ENCODE measurements at places on chromosomes 2 and 18.

GRCh38 chr2:30866974-30867373 is 59.7 kb upstream of the CAPN13 start:
- DNase-seq: no peak

DNA sequence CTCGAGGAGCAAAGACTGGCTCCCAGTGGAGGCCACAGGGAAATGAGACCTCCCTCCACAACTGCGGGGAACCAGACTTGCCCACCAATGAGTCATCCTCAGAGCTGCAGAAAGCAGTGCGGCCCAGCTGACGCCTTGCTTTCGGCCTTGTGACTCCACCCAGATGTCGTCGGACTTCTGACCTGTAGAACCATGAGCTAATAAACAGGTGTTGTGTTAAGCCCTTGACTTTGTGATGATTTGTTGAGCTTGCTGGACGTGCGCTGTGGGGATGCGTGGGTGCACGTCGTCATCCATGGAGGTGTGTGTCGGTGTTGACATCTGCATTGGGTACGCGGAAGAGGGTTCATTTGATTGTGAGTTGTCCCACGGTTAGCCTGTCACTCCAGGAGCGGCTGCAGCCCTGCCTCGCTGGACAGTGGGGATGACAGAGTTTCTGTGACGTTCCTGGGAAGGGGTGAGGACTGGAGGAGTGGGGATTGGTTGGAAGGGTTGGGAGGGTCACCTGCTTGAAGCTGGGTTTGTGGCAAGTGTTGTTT is 154.1 kb downstream of the SH3BP4 start:
- no peak for DNase-seq

DNA sequence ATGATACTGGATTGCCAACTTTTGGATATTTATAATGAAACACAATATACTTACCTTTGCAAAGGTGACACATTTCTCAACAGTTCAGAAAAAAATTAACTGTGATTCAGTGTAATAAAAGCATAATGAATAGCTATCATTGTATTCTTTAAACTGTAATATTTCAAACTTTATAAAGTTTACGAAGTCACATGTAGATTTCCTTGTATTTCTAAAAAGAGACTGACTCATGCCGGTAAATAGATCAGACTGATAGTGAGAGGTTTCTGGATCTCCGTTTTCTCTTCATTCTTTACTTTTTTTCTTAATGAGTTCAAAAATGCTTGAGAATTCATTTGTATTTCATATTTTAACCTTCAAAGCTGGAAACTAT is 70.1 kb downstream of the EML4 start:
- no peak for DNase-seq

DNA sequence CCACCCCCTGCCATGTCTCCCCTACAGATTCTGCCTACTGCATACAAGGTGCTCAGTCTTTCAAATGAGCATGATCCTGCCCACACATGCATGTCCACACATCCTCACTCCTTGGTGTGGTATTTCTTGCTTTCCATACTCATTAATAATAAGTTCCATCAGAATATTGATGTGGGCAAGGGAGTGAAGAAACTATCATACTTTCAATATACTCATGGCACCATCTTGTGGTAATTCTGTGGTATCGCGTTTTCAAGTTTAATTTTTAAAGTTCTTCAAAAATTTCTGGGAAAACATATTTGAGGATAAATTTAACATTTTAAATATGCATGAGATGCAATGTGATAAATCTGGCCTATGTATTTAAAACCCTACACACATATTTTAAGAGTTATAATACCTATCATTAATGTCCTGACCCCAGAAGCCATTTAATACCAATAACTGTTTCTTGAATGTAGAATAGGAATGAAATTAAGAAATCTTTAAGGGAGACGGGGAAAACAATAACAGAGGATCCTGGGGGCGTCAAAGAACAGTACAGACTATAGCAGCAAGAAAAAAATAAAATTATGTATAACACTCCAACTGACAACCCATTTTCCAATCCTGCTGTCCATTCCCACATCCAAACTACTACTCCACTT is 110.1 kb downstream of the ZNF385B start:
- DNase-seq: no peak

DNA sequence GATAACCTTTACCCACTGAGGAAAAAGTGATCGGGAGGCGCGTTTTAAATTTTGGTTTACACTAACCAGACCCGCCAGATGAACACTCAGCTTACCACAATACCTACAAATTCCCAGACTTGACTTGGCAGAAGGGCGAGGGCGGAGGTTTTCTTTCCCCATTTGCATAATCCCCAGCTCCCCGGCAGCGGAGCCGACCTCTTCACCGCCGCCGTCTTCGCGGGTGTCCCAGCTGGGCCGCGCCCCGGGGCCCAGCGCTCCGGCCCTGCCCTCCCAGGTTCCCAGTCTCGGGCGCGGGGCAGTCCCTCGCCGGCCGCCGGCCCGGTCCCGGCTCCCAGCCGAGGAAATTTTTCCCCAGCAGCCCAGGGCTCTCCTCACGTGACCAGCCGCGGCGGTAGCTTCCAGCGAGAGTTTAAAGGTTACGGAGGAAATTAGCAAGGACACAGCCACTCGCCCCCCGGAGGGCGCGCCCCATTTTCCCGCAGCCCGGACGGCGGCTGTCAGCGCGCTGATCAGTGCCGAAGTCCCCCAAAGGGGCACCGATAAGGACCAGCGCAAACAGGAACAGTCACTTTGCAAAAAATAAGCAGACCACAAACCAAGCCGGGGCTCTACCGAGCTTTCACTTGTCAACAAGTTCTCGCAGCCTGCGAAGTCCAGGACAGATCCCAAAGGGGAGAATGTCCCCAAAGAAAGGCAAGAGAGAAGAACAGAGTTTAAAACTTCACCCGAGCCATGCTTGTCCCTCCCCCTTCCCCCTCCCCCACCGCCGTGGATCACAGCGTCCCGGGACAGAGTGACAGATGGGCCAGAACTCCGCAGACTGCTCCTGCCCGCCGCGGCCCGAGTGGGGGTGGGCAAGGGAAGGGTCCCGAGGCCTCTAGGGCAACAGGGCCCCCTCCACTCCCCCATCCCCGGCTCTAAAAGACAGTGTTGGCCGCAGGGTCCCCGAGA is 1.3 kb upstream of the PRKCE start:
- DNase-seq: peak; percentile 59

DNA sequence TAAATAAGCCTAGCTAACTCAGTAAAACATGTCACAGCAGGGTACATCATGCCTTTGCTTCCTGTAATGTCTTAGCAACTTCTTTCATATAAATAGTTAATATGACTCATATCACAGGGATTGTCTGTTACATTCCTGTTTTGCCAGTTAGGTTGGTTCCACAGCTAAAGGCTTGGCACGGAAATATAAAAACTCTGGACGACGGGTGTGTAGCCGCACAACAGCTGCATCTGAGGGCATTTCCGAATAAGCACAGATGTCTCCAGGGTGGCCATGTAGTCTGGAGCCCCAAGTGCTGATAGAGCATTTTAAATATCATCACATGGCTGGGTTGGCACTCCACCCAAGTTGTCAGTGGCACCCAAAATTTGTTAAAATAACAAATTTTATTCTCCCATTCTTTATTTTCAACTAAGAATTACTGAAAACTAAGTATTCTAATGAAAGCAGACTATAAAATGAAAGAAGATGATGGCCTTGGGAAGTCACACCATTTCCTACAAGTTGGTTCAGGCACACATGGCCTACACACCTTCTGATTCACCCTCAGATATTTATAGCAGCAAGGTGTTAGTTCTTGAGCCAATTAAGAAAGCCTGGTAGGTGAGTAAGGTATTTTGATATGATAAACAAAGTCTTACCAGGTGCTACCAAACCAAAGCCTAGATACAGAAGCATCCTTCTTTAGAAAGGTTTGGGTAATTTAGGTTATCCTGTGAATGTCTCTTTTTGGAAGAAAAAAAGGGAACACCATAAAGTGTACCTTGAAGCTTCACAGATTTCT is 61.8 kb upstream of the STK17B start:
- no peak for DNase-seq

GRCh38 chr2:213818436-213818835 is 534.2 kb downstream of the SPAG16 start:
- DNase-seq: no peak

GRCh38 chr2:8337321-8337720 is 344.5 kb upstream of the ID2 start:
- no peak for DNase-seq

DNA sequence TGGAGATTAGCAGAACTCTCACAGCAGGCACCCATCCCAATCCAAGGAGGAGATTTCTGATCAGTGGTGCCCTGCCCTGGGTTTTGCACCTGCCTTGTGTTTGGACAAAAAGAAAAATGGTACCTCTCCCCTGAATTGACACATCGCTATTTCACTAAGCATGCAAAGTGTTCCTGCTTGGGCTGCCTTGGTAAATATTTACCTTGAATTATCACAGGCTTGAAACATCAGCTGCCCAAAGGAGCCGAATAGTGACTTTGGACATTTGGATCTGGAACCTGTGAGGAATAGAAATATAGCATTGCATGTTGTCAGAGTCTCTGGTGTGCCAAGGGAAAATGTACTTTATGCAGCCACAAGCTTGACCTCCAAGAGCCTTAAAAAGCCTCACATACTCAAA is 926.4 kb upstream of the FANCL start:
- no peak for DNase-seq

GRCh38 chr18:51082571-51083267 is 52.7 kb downstream of the SMAD4 start:
- no peak for DNase-seq

DNA sequence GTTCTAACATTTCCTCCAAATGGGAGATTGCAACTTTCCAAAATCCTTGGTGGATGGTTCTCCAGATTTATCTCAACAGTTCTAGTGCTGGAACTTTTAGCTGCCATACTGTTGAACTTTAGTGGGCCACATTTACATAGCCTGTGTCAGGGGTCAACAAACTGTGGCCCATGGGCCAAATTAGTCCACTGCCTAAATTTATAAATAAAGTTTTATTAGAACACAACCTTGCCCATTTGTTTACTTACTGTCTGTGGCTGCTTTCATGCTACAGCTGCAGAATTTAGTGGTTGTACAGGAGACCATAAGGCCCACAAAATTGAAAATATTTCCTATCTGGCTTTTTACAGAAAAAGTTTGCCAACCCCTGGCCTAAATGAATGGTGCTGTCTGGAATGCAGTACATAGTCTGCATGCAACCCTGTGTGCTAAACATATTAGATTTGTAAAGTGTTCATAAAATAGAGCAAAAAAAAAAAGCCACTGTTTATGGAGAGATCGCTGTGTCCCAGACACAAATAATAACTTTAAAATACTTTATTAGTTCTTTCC is 30.3 kb downstream of the MGAT5 start:
- no peak for DNase-seq

GRCh38 chr18:48011926-48012465 is 81.5 kb upstream of the SMAD2 start:
- no peak for DNase-seq

DNA sequence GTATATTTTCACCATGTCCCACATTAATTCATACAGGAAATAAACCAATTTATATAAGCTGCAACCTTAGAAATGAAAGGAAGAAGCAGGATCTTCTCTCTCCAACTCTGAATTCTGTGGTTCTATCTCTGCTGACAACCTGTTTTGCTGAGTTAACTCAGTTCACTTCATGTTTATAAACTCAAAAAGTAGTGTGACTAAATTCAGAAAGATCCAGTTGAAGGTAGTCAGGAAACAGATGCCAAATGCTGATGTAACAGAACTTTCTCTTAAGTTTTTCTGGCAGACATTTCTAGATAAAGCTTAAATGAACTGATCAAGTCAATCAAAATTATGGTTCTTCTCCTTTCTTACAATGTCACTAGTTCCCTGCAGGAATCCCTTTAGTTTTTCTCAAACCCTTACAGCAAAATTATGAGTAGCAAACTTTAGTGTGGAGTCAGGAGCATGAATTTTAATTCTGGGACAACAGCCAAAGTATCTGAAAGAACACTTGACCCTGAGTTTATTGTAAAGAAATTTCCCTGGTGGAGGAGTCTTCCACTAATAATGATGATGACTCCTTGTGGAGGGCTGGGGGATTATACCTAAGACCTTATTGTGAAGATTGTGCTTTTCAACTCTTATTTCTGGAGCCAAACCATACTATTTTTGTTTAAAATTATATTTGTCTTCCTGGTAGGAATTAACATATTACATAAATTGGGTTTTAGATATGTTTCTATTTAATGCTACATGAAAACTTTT is 216.9 kb downstream of the MYO3B start:
- no peak for DNase-seq

- no peak for DNase-seq
Measured at GRCh38 chr18:56516789-56517188, 121.6 kb downstream of the TXNL1 start.

DNA sequence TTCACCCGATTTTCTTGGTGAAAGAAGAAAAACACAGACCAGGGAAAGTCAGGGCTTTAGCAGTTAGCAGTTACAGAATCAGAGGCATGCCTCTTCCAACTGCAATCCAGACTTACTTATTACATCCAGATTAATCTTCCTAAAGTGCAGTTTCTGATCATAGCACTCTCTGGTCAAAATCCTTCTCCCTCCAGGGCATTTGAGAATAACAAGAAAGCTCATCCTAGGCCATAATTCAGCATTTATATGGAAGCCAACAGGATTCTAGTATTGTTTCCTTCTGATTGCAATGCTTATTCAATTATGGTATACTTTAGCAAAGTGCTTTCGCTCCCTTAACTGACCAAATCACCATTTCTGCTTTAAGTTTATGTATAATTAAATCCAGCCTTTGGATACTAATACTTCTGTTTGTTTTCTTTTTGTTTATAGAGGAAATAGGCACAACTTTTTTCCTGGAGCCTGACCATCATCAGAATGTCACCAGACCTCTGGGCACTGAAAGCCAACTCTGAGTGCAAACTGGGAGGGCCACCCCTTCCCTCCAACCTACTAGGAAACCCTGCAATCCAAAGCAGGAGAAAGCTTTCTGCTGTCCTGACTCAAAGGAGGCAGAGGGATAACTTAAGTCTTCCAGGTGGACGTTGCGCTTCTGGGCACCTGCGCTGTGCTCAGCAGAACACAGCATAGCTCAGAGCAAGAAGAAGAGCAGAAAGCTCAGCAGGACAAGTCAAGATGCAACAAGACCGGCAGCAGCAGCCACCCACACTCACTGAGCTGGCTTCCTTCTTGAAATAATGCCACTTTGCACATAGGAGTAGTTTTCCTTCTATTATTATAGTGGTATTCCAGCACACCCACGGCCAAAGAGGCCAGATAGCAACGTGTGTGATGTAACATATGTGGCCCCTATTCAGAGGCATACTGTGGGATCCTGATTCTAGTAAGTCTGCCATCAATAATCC is 99.3 kb downstream of the STK39 start:
- no peak for DNase-seq

- DNase-seq: no peak
Measured at GRCh38 chr2:47297767-47298425, 105.1 kb upstream of the MSH2 start.

DNA sequence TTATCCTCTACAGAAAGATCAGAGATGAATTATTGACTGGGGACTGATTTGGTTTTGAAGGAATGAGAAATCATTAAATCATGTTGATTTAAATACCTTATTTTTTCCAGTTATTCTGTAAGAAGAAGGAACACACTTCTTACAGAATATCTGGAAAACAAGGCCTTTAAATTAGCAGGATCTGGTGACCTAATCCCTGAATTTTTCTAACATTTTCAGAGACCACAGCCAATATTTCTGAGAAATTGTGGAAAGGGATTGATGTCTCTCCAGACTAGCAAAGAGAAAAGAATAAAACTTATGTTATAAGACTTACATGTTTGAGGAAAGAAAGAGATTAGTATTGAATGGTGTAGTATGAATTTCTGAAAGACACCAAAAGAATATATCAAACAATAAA is 104.0 kb downstream of the KCNE4 start:
- no peak for DNase-seq

GRCh38 chr2:216107760-216108159 is 1.4 kb upstream of the XRCC5 start:
- DNase-seq: no peak

GRCh38 chr2:73260338-73260984 is 23.8 kb downstream of the FBXO41 start:
- DNase-seq: no peak
